A549 treated with CORT108297 at 1 μM for 4 hours (cell line): ENCODE measurements at places on chromosomes 1 and 21. TPM values are rescaled to one million over a fixed set of nuclear protein-coding genes. Genes with fewer than 3 reads are reported as not detected.

BEST4 gene
- total RNA-seq: 0.20 to 0.62 TPM (median 0.33 TPM) in 5 replicates

RGS13 gene
- not detected in 5 replicates for total RNA-seq

OVAAL gene
- total RNA-seq: 0.06 to 0.12 TPM (median 0.08 TPM) in 3 of 5 replicates, not detected in the others

PPIAL4G gene
- not detected in 5 replicates for total RNA-seq

UMODL1 gene
- not detected in 5 replicates for total RNA-seq

TMEM51 gene
- total RNA-seq: 36.7 to 39.8 TPM (median 38.8 TPM) in 5 replicates

ATP1A4 gene
- not detected in 5 replicates for total RNA-seq

NAXE gene
- total RNA-seq: 133 to 172 TPM (median 169 TPM) in 5 replicates

RHD gene
- not detected in 5 replicates for total RNA-seq

FAM89A gene
- 11.8 to 19.3 TPM (median 16.5 TPM) in 5 replicates for total RNA-seq

NUF2 gene
- 26.3 to 33.2 TPM (median 29.1 TPM) in 5 replicates for total RNA-seq

TMOD4 gene
- 0.30 to 0.46 TPM (median 0.35 TPM) in 4 of 5 replicates, not detected in the other for total RNA-seq

LRRC8B gene
- 3.9 to 6.2 TPM (median 4.6 TPM) in 5 replicates for total RNA-seq

CGN gene
- total RNA-seq: 1.1 to 1.6 TPM (median 1.4 TPM) in 5 replicates

OR1C1 gene
- not detected in 5 replicates for total RNA-seq

AZIN2 gene
- 0.85 to 1.3 TPM (median 1.3 TPM) in 5 replicates for total RNA-seq

MYCL gene
- 0.61 to 1.4 TPM (median 1.3 TPM) in 5 replicates for total RNA-seq

CFAP74 gene
- total RNA-seq: 0.06 to 0.08 TPM (median 0.07 TPM) in 3 of 5 replicates, not detected in the others

CFAP141 gene
- total RNA-seq: 0.29 TPM in 1 of 5 replicates, not detected in the others

ELAPOR1 gene
- total RNA-seq: 0.39 to 0.91 TPM (median 0.64 TPM) in 5 replicates

PTPN14 gene
- total RNA-seq: 8.0 to 11.6 TPM (median 9.8 TPM) in 5 replicates

POU3F1 gene
- total RNA-seq: not detected in 5 replicates

KIF26B gene
- total RNA-seq: 0.05 to 0.07 TPM (median 0.06 TPM) in 5 replicates

SLC35E2B gene
- total RNA-seq: 10.0 to 14.5 TPM (median 12.6 TPM) in 5 replicates
